ENCODE measurements at places on chromosomes 2 and 18.

DNA sequence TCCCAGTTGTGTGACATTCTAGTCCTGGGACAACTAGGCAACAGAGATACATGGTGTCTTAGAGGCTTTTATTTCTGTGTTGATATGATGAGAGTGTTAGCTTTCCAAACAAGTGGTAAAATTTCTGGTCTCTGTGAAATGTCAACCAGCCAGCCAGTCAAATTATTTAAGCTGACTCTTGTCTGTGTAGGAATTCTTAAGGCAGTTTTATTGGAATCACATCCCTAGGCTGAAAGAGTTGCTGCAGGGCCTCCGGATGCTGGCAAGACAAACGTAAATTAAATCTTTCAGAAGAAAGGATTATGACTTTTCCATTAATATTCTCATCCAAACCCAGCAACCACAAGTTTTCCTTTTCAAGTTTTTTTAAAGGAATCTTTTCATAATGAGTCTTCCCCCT lies 44.6 kb downstream of the SERPINB7 start:
- DNase-seq = no peak

GRCh38 chr2:72989770-72990556 lies 72.6 kb downstream of the EMX1 start:
- DNase-seq = no peak

GRCh38 chr18:48838921-48839818 lies 111.6 kb downstream of the SMAD7 start:
- DNase-seq = peak; percentile 35

DNA sequence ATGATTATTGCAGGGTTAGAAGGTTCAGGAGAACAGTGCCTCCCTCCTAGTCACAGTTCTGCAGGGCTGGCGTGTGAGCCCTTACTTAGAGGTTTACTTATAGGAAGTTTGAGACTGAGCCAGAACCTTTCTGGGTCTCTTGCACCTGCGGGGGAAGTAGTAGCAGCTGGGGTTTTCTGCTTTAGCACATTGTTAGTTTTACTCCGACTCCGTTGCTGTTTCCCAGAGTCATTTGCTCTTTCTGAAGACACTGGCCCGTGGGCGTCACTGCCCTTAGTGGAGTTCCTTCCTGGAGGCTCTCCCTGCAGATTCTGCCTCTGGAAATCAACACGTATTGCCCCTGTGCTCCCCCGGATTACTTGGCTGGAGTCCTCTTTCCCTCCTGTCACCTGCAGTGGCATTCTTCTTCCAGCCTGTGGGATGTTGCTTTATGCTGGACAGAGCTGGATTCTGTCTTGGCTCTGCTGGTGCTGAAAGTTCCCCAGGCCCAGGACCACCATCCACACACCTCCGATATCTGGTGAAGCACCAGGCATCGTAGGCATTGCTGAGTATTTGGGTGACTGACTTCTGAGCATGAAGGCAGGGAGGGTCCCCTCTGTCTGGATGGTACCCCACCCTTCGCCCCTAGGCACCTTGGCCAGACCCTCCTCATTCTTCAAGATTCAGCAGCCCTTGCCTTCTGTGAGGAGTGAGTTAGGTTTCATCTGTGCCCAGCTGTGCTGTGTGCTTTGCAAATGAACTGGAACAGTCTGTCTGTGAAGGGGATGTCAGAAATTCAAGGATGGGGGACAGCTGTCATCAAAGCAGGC lies 51.7 kb downstream of the AGAP1 start:
- no peak for DNase-seq

GRCh38 chr18:42484648-42485047 lies 529.6 kb downstream of the PIK3C3 start:
- DNase-seq = no peak

DNA sequence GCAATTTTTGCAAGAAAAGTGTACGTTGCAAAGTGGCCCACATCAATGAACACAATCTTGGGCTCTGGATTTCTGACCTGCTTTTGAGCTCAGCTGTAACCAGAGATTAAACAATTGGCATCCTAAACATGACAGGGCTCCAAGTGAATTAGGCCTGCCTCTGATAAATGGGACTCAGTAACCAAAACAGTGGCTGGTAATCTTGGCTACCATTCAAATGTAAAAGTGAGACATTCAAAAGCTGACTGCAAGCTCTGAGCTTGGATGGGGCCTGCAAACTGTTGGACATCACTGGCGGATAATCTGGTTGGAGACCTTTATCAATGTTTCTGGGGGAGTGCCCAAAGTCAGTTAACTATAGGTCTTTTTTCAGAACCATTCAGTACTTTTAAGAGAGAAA lies 160.7 kb downstream of the RAB3GAP1 start:
- no peak for DNase-seq

GRCh38 chr2:19818543-19818942 lies 83.2 kb downstream of the TTC32 start:
- no peak for DNase-seq

DNA sequence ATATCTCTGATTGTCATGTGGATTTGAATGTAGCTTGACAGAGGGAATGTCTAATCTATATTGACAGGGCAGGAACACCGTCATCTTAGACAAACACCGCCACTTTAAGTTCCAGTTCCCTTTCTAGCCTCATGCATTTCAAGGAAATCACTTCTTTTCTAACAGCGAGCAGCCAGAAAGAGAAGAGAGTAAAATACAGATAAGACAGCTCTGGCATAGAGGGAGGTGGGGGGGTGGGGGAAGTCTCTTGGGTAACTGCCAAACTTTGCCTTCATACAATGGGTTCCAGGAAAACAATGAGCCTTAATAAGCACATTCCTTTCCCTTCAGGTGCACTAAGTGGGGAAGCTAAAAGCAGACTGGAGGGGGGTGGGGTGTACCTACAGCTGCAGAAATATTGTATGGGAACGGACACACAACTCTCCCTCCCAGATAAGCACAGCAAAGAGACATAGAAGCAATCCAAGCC lies 37.2 kb downstream of the CASP10 start:
- peak; percentile 42 for DNase-seq

DNA sequence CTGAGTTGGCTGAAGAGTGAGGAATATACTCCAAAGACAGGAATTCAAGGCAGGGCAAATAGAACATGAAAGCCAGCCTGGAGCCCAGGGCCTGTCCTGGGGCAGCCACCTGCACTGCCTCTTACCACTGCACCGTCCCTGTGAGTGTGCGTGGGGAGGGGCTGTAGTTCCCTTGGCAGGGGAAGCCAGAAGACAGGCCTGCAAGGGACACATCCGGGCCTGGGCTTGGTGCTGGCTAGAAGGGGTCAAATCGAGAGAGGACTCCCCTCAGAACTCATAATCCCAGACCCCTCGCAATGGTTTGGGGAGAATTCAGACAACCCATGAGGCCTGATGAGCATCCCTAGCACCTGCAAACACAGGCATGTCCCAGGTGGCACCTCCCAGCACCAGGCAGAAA lies 87.0 kb downstream of the HDAC4 start:
- DNase-seq = no peak

DNA sequence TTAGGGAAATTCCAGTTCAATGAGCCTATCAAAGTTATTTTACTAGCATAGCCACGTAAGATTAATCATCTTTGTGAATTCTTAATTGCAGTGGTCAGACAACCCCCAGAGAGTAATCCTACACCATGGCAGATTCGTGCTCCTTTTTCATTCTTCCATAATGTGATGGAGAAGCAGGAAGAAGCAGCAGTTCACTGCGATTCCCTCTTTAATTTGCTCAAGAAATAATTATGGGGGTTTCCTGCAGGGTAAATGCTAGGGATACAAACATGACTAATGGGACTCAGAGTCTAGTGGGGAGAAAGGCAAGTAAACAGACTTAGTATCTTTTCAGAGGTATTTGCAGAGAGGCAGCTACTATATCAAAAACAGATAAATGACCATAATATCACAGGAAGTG lies 175.8 kb upstream of the HNRNPA3 start:
- no peak for DNase-seq

GRCh38 chr2:112483042-112483473 lies 1.1 kb downstream of the TTL start:
- DNase-seq = peak; percentile 7

DNA sequence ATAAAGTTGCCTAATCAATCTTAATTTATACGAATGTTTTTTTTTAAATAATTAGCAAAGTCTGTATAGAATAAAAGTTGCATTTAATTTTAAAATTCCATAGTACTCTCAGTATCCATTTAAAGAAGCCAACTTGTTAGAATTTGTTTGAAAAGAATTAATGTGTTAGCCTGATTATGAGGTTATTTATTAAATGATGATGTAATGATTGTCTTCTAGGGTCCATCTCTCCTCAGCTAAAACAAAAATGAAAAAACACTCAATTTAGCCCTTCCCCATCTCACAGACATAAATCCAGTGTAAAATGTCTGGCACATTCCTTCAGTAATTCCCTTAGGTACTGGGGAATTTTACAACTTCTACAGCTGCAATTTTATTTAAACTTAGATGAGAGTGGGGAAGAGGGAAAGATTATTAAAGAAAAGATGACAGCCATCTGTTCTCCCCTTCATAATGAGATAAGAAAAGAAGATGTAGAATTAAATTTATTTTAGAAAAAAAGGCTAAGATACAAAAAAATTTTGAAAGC lies 68.6 kb downstream of the BARD1 start:
- DNase-seq = no peak

GRCh38 chr18:50982802-50983179 lies 15.0 kb downstream of the ELAC1 start:
- DNase-seq = no peak

DNA sequence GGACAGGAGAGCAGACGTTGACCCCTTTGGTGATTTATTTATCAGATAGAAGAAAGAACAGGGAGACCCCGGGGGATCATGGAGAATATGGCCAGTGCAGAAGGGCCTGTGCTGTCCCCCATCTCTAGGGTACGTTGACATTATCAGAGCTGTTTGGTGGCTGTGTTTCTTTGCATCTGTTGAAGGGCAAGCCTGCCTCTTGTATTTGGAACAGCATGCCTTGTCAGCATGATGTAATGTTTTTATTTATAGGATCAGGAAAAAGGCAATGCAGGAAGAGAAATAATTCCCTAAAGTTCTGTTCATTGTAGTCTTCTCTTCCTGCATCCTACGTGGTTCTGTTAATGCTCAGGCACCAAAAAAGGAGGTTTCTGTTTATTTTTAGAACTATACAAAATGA lies 49.8 kb upstream of the CABYR start:
- DNase-seq = no peak

DNA sequence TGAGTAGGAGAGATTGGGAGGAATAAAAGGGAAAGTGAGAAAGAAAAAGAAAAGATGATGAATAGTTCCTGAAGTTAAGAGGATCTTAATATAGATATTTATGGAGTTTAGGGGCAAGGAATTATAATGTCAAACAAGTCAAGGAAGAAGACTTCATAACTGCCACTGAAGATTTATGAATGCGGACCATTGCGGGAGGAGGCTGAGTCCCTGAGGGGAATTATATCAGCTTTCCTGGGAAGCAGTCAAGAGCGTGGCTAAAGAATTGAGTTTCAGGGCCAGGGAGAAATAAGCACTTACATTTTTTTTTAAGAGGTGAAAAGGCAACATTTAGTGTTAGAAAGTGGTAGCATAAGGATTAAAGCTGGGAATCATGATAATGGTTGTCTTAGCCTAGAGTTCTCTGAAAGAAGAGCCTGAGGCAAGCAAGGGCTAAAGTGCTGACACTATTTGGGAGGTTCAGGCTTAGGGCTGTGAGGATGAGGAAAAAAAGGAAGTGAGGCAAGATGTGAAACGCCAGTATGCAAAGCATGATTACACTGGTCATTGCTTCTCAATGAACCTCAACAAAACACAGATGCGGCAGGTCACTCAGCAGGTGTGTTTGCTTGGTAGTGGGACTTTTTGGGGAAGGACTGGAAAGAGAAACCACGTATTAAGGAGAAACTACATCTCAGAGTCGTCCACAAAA lies 217.1 kb downstream of the SLC4A3 start:
- no peak for DNase-seq

DNA sequence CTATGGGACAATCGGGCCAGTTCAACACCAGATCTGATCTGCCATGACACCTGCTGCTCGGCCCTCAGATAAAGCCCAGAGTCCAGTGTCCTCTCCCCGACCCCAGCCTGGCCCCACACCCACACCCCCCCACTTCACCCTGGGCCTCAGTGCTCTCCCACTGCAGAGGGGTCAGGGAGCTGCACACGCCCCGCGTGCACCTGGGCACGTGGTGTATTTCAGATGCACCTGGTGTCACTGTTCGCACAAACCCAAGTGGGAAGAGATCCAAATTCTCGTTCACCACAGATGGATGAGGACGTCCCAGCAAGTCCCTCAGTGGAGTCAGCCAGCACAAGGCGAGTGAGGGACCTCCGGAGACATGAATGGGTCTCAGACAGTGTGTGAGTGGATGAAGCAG lies 161.3 kb downstream of the RTP5 start:
- no peak for DNase-seq

DNA sequence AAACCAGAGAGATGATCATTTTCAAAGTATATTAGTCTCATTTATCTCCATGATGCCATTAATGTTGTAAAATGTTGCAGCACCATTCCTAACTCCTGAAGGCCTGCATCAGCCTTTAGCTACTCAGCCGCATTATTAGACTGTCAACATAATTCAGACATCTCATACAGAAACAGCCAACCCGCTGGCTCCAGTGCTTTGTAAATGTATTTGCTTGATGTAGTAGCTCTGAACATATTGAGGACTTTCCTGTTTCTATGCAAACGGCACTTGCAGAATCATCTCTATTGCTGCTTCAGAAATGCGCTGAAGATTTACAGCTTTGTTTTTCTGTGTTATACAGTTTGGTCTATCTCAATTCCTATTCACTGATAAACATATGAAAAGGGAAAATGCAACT lies 372.2 kb downstream of the DSEL start:
- no peak for DNase-seq

GRCh38 chr2:169961911-169962310 lies 134.7 kb downstream of the UBR3 start:
- no peak for DNase-seq

GRCh38 chr2:69581774-69582581 lies 61.6 kb downstream of the AAK1 start:
- DNase-seq = peak; percentile 30

GRCh38 chr2:23776021-23776420 lies 150.9 kb downstream of the ATAD2B start:
- DNase-seq = no peak

DNA sequence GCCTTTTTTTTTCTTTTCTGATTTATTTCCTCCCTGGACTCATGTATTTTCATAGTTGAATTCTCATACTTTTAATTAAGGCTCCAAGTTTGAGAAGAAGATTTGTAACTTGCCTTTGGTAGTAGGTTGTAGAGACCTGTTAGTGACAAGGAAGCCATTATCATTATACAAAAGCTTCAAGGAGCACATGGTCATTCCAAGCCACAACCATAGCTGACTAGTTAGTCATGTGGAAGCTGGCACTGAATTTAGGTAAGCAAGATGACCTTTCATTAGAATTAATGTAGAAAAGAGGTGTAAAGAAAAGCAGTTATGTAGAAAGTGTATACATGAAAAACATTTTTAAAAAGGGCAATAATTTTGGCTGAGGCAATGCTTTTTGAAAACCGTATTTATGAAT lies 89.7 kb downstream of the LRP1B start:
- no peak for DNase-seq

- no peak for DNase-seq
Measured at GRCh38 chr18:50649821-50650220, 89.9 kb downstream of the MAPK4 start.

DNA sequence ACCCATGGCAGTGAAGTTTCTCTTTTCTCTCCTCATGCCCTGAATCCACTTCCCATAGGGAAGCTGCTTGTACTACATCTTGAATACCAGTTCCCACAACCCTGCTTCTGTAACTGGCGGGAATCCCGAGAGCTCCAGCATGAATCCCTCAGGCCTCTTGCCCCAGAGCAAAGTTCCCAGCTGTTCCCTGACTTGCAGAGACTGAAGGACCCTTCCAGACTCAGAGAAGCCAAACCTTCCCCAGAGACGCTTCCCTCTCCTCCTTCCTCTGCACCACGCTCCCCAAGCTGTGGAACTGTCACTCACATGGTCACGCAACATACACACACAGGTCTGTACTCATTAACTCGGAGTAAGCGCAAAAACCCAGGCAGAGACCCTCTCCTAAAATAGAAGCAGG lies 26.4 kb downstream of the TRAPPC12 start:
- DNase-seq = no peak

All from CD4-positive, alpha-beta T cell treated with Interleukin-17A for 4 hours (primary cell).